ENCODE measurements at places on chromosomes 5 and 9. TPM values are rescaled to one million over a fixed set of nuclear protein-coding genes. Genes with fewer than 3 reads are reported as not detected.

Gene AIF1L
- 6.0 TPM for total RNA-seq

DNA sequence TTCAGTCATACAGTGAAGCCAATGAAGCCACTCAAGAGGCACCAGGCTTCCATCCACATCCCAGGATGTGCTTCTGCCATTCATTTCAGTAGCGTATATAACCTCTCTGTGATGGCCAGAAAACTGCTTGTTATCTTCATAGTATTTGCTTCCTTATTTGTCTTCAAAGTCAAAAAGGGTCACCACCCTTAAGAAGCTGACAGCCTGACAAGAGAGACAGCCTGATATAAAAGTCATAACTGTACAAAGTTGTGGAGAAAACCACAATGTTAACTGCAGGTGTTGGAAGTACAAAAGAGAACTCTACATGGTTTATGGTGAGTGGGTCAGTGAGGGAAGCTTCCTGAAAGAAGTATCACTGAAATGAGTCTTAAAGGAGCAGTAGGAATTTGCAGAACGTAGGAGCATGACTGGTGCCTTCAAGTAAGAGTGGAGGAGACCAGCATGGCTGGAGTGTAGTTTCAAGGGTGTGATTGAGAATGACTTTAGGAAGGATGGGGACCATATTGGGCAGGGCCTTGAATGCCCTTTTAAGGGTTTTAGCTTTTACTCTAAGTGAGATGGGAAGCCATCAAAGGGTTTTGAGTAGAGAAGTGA lies 33.7 kb downstream of the NIM1K start:
- H3K4me3 ChIP-seq = no peak overlapping the region
- no peaks in the 10 kb centered on the region for H3K27me3 ChIP-seq
- H3K27ac ChIP-seq = no peak overlapping the region
- no peaks in the 10 kb centered on the region for H3K4me1 ChIP-seq
- DNase-seq = no peak

DNA sequence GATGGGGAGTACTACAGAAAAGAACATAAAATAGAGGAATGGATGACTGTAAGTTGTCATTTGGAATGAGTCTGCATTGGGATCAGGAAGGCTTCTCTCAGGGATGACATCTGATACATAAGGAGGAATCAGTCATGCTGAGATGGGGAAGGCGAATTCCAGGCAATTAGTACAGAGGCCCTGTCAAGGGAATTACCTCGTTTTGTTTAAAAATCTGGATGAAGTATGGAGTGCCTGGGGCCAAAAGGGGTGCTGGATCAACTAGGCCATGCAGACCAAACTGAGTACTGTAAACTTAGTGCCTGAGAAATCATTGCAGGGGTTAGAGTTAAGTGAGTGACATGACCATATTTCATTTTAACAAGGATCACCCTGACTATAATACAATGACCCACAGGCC lies 30.5 kb downstream of the JAKMIP2 start:
- no peak overlapping the region for H3K4me3 ChIP-seq
- H3K36me3 ChIP-seq = no peaks in the 10 kb centered on the region
- H3K27ac ChIP-seq = no peak overlapping the region
- DNase-seq = no peak
- no peaks in the 10 kb centered on the region for H3K4me1 ChIP-seq

DNA sequence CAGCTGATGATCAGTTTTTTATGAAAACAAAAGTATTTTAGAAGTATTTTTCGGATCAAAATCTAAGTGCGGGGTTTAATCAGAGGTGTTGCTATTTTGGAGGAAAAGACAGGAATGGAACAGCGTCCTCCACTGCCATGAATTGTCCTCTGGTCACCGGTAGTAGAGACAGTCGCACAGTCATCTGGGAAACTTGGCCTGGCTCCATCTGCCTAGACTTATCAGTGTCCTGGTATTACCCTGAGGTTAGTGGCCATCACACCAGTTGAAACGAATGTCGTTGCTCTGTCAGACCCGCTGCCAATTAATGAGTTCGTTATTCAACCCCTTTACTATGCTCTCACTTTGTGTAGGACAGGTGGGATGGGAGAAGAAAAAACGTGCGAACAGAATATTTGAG lies 8.2 kb downstream of the TLX3 start:
- H3K4me1 ChIP-seq = no peaks in the 10 kb centered on the region
- H3K36me3 ChIP-seq = no peaks in the 10 kb centered on the region
- H3K27ac ChIP-seq = no peak overlapping the region
- no peak for DNase-seq
- no peaks in the 10 kb centered on the region for H3K27me3 ChIP-seq
- no peak overlapping the region for H3K4me3 ChIP-seq

Gene FBN2
- 0.08 TPM for total RNA-seq

GRCh38 chr5:143986516-143987212 lies 174.7 kb downstream of the HMHB1 start:
- DNase-seq = no peak
- H3K4me3 ChIP-seq = no peak overlapping the region
- no peaks in the 10 kb centered on the region for H3K4me1 ChIP-seq
- H3K27ac ChIP-seq = no peak overlapping the region
- no peaks in the 10 kb centered on the region for H3K36me3 ChIP-seq

GRCh38 chr5:172243302-172243701 lies 40.3 kb downstream of the UBTD2 start:
- DNase-seq = no peak
- H3K36me3 ChIP-seq = no peaks in the 10 kb centered on the region
- no peaks in the 10 kb centered on the region for H3K4me1 ChIP-seq
- H3K4me3 ChIP-seq = no peak overlapping the region
- no peaks in the 10 kb centered on the region for H3K27me3 ChIP-seq

Gene ZNF883
- total RNA-seq = not detected

- H3K4me3 ChIP-seq = no peak overlapping the region
- H3K36me3 ChIP-seq = no peaks in the 10 kb centered on the region
- no peak for DNase-seq
- no peak overlapping the region for H3K27ac ChIP-seq
- peaks cover 5% of the 10 kb centered on the region for H3K4me1 ChIP-seq
- peaks cover 21% of the 10 kb centered on the region for H3K27me3 ChIP-seq
These were observed 4.9 kb downstream of the EDIL3 start for GRCh38 chr5:84379749-84380148.

DNA sequence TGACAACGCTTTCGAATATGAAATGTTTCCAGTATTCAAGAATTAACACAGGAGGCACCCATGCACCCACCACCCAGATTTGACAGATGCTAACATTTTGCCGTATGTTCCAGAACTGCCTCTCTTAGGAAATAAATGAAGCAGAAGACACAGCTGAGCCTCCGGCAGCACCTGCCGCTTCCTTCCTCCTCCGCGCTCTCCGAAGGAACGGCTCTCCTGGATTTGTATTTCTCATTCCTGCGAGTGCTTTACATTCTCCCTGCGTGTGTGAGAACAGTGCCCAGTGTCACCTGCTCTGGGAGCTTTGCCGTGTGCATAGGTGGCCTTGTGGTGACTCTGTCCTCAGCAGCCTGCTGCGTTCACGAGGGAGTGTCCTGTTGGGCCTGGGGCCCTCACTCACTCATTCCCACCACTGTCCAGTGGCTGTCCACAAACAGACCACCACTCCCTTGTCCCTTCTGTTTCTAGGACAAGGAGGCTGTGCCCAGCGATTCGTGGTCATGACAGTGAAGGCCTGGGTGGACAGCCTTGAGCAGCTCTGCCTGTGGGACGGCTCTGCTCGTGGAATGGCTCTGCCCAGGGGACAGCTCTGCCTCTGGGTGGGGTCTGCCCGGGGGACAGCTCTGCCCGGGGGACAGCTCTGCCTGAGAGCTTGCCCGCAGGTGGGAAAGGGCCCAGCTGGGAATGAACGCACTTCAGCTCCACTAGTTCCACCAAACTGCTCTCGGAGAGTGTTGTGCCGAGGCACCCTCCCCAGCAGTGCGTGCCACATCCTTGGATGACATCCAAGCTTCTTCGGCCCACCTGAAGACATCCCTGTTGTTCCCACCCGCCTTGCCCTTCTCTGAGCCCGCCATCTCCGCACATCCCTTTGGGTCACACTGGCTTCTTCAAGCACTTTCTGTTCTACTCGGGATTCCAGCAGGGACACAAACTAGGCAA lies 170.5 kb upstream of the PPP1R26 start:
- H3K27ac ChIP-seq = no peak overlapping the region
- no peak for DNase-seq
- peaks cover 5% of the 10 kb centered on the region for H3K27me3 ChIP-seq
- H3K4me1 ChIP-seq = no peaks in the 10 kb centered on the region
- H3K4me3 ChIP-seq = no peak overlapping the region
- no peaks in the 10 kb centered on the region for H3K36me3 ChIP-seq

DNA sequence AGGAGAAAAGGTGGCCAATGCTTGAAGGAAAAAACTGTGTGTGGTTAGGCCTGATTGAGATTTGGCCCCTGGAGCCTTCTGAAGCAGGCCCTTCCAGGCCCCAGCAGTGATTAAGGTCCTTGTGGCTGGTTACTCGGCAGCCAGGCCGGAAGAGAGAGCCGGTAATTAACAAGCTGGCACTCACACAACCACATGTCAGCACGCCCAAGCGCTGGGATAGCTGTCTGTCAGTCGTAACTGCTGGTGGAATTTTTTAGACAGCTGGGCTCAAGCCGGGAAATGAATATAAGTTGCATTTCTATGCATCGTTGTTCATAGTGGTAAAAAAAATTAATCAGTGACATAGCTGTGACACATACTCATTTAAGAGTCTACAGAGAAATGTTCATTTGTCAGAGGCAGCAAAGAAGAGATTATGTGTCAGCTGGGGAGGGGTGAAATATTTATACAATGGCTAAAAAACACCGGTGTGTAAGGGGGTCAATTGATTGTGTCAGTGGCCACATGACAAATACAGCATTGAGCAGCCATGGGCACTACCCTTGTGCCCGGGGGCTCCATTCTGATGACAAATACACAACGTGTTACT lies 13.7 kb upstream of the ARAP3 start:
- peaks cover 7% of the 10 kb centered on the region for H3K27me3 ChIP-seq
- H3K27ac ChIP-seq = no peak overlapping the region
- DNase-seq = no peak
- no peak overlapping the region for H3K4me3 ChIP-seq
- no peaks in the 10 kb centered on the region for H3K4me1 ChIP-seq
- H3K36me3 ChIP-seq = no peaks in the 10 kb centered on the region

Gene SLC22A4
- total RNA-seq = 1.5 TPM

Gene MED7
- total RNA-seq = 9.9 TPM

Gene ANKRD34B
- total RNA-seq = 0.10 TPM
